ENCODE measurements at places on chromosomes 5 and 9.

DNA sequence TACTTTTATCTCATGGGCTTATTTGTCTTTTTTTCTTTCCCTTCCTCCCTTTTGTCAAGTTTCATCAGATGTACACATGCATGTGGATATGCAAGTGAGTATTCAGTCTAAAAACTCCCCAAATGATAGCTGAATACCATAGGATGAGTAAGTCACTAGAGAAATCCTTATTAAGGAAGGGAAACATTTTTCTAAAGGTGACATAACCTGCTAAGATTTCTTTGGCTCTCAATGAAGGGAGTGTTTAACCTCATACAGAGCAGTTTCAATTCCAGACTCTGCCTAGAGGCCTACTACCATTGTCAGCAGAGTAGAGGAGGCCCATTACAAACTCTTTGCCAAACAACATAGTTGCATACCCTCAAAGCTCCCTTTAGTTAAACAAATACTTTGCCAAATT lies 192.4 kb downstream of the ARHGEF28 start:
- DNase-seq = no peak

GRCh38 chr5:76393035-76393680 lies 9.9 kb upstream of the IQGAP2 start:
- DNase-seq = no peak

DNA sequence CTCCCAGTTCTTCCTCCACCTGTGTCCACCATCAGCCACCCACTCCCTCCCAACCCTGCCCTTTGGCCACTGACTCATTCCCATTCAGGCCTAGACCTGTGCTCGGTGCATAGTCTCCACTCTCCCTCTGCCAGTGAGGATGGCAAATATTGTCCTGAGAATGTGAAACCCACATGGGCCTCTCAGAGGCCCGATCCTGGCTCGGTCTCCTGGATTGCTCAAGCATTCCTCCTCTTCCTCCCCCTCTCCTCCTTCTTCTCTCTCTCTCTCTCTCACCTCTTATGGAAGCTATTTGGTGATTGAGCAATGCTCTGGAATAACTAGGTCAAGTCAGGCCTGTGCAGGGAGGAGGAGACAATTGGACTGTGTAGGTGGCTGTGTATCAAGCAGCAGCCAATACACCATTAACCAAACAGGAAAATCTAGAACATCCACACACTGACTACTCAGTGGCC lies 99.9 kb downstream of the KLF4 start:
- DNase-seq = no peak

GRCh38 chr9:36074870-36075532 lies 38.3 kb downstream of the RECK start:
- no peak for DNase-seq

DNA sequence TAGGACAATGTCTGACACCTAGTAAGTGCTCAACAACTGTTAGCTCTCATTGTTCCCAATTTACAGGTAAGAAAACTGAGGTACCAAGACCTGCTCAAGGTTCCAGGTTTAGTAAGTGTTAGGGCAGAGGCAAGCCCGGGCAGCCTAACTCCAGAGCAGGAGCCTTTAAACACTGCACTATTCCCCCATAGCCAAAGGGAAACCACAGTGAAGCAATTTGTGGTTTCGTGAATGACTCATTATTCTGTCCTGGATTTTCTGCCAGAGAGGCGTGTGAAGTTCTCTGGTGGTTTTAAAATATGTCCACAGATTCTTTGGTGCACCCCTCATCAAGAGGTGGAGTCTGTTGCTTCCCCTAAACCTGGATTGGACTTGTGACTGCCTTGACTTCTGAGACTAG lies 1.0 kb upstream of the MCC start:
- DNase-seq = no peak

GRCh38 chr5:16842896-16843295 lies 93.2 kb downstream of the MYO10 start:
- no peak for DNase-seq

DNA sequence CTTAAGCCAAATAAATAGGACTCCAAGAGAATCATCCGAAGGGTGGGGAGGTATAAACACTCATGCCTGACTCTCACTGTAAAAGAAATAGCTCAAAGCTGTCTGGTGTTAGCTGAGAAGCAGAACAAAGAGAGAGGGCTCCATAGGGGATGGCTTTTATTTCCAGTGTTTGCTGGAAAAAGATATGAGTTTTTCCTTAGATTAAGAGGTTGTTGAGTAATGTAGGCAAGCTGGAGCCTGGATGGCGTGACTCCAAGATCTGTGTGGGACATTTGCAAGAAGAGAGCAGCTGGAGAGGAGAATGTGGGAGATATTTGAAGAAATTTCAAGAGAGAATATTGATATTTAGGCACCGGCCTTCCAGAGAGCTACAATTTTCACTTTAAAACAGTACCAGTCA lies 793.7 kb upstream of the RGMB start:
- DNase-seq = no peak

GRCh38 chr5:169013208-169013728 lies 287.7 kb downstream of the SLIT3 start:
- DNase-seq = no peak

DNA sequence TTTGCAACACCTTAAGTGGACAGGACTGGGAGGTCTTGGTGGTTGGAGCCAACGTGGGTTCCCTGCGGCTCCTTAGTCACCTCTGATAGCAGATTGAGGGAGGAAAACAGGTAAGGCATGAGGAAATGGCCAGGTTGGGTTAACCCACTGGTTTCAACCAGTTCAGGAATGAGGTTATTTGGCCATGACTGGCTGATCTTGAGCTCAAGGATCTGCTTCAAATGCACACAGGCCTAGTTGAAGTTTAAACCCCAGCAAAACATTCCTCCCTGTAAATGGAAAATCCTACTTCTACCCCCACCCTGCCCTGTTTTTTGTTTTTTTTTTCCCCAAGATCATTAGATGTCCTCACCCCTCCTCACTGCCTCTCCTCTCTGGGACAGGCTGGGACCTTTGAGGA lies 3.2 kb upstream of the NUP214 start:
- no peak for DNase-seq

DNA sequence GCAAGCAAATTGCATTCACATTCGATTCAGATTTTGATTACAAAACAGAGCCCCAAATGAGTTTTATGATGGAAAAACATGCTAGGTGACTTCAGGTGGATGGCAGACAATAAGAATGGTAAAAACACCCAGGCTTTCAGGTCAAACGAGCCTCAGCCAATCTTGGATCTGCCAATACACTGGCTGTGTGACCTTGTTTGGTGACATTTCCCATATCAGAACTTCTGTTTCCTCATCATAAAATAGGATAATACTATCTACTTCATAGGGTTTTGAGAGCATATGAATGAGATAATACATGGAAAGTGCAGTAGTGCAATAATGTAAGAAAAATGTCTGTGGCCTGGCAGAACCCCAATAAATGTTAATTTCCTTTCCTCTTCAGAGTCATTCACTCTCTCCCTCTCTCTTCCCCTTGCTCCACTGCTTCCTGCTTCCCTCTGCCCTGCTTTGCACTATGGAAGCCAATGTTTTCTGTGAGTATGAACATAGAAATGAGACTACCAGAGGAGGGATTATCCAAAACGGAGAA lies 54.7 kb downstream of the SH3RF2 start:
- no peak for DNase-seq

DNA sequence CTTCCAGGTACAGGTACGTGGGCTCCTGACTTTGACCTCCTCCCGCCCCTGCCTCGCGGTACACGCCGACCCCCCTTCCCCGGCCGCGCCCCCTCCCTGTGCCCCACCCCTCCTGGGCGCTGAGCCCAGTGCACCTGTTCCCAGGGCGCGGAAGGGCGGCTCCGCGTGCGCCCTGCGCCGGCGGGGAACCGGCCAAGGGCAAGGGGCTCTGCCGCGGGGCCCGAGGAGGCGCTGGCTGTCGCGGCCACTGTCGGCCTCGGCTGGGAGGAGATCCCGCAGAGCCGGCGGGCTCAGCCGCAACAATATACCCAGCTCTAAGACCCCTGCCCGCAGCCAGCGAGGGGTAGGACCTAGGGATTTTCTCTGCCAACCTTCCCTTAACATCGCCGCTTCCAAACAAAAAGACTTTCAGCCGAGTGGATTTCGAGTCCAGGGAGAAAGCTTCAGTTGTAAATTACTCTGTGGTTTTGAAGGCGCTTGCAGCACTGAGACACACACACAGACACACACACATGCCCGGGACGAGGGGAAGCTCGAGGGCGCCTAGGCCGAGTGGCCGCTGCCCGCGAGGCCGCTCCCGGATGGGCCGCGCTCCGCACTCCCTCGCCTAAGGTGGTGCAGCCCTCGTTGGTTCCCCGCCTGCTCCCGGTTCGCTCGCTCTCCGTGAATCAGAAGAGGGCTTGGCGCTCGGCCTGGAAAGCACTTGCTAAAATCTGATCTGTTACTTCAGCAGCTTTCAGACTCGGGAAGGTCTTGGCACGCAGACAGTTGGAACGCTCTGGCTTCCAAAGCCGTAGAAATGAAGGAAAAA lies 1.2 kb downstream of the FGF18 start:
- no peak for DNase-seq

DNA sequence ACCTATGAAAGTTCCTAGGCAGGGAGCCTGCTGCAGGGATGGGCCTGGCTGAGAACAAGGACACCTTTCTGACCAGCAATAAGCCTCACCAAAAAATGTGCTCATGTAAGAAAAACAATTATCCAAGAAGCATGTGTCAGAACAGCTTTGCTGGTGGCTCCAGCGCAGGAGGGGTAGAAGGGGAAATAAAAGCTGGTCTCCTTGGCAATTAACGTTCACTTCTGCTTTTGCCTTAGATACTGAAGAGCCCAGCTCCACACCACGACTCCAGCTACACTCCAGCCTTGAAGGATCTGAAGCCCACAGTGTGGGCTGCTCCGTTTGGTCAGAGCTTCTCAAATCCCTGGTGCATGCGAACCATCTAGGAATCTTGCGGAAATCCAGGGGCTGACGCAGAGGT lies 107.6 kb upstream of the PHYKPL start:
- no peak for DNase-seq

DNA sequence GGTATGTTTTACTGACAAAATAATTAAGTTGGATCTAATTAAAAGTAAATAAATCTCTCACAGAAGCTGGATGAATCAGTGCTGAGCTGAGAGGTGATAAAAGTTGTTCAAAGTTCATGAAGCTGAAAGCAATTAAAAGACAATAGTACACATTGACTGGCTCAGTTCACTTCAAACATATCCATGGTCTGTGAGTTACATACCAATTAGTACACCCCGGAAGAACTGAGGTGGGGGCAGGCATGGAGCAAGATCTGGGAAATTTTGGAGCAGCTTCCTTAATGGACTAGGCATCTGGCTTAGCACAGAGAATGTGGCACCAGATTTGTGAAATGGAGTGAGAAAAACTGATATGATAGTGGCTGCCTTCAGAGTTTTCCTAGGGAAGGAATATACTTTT lies 152.7 kb downstream of the ATP10B start:
- DNase-seq = no peak

- DNase-seq = no peak
These were observed 4.8 kb upstream of the CENPH start for GRCh38 chr5:69184621-69185020.

DNA sequence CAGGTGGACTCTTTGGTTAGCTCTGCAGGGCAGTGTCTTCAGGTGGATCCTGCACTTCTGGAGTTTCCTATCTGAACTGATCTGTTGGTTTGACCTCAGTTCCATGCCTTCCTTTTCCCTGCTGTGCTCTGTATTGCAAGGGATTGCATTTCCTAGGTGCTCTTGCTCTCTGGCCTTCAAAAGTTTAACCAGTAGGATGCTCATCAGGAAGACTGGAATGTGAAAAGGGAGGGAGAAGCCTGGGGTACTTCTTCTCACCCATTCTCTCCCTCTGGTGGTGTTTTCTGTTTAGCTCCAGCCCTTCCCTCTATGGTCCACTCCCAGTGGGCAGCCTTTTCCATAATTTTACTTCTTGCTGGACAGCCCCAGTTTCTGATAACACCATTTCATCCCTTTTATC lies 78.5 kb downstream of the ZNF618 start:
- no peak for DNase-seq

DNA sequence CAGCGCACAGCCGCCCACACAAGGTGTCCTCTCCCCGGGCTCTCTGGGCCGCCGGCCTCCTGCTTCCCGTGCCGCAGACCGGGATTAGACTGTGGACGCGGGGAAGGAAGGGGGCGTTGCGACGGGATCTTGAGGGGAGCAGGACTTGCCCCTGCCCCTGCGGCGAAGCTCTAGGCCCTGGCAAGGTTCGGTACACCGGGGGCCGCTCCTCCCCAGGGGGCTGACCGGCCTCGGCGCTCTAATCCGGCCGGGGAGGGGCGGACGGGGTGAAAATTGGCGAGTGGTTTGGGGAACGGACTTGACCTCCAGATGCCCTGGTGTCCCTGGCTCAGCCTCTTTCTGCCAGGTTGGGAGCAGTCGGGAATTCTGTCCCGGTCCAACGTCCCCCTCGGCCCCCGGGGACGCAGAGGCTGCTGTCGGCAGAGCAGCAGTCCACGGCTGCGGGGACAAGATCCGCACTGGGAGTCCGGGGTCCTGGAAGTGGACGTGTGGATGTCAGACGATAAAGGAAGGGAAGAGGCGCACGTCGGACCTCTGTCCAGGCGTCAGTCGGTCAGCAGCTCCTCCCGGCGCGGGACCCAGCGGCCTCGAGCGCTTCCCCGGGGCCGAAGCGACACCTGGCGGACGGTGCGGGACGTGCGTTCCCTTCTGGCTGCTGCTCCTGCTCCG lies 1.9 kb upstream of the CNTFR start:
- no peak for DNase-seq

DNA sequence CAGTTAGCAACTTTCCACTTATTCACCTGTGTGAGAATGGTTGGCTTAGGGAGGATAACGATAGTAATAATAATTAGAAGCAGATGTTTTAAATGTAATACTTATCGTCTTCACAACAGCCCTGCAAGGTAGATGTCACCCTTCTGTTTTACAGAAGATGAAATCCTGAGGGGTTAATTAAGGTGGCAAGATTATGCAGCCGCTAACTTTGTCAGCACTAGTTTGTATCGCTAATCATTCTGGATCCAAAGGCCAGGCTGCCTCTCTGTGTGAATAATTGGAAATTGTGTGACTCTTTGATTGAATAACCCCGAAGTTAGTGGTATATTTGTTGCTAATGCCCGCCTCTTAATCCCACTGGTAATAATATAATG lies 635 bp downstream of the IFT74 start:
- DNase-seq = no peak

DNA sequence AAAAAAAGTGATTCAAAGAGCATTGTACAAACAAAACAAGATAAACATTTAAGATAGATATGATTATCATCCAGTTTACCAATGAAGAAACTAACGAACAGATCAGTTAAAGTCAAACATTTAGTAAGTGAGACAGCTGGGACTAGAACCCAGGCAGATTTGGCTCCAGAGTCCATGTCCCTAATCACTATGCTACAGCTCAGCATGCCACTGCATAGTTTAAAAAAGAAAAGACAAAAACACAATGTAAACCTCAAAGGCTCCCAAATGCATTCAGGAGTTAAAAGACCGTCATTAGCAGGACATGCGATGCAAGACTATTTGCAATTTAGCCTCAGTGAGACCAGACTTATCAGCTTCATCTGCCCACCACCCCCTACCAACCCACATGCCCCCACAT lies 36.8 kb downstream of the DENND1A start:
- no peak for DNase-seq

All from NCI-H1417 treated with DMSO at 0.1 percent for 48 hours (cell line).